K562 (cell line): ENCODE measurements at places on chromosomes 6 and 20. TPM values are rescaled to one million over a fixed set of nuclear protein-coding genes. Genes with fewer than 3 reads are reported as not detected.

DNA sequence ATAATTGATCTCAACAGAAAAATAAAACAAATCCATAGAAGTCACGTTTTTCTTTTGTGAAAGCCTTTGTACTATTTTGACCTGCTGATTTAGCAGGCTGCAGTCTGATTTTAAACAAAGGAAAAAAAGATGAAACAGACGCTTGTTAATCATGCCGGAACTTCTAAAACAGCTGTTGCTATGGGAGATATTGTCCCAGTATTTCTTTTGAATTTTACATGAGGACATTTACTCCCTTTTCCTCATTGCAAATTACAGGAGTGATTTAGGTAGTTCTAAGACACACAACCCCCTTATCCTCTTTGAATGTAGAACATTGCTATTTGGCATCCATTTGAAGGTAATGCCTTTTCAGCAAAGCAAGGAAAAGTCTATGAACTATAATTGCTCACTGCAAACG, 416.1 kb downstream of the BCKDHB start:
- no peak for DNase-seq

GRCh38 chr20:41318271-41318649, 729 bp upstream of the ZHX3 start:
- DNase-seq, result no peak

C20orf202 gene
- 0.07 and 0.15 TPM in 2 replicates for polyA plus RNA-seq

FAM209B gene
- 0.40 TPM in 1 of 2 replicates, not detected in the other for polyA plus RNA-seq

FAM217B gene
- 6.9 and 9.6 TPM in 2 replicates for polyA plus RNA-seq

PRICKLE4 gene
- polyA plus RNA-seq, result 0.27 and 1.7 TPM in 2 replicates

GRCh38 chr6:27297857-27298730, 14.0 kb downstream of the POM121L2 start:
- peak; percentile 94 for DNase-seq

DNA sequence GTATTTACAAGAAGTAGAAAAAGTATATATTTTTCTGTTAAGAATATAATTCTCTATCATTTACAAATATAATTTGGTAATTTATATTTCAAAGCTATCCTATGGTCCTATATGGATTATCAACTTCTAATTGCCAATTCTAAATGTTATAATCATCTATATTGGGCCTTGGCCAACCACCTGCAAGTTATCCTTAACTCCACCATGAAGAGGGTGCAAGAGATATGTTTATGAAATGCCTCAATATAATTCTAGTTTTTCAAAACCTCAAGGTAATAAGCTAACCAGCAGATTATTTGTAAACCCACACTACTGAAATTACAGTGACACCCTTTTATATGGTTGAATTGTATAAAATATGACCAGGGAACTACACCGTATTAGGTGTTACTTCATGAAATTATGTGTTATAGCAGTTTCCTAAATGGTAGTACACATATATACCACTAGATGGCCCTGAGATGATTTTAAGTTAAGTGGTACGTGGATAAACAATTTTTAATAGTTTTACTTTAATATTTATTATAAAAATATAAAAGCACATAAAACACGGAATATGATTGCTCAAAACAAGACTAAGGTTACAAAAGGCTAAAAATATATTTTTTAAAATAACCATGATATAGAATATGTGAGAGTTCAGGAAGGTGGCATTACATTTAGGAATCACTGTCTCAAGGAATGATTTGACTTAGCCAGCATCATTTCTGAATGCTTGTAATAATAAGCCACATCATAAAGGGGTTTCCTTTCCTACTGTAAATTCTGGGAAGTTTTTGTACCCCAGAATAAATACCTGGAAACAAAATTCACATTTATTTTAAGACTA, 9.8 kb upstream of the PNISR start:
- DNase-seq, result peak; percentile 29

- peak; percentile 12 for DNase-seq
Measured at GRCh38 chr6:151136141-151136755, 103.5 kb upstream of the AKAP12 start.

DNA sequence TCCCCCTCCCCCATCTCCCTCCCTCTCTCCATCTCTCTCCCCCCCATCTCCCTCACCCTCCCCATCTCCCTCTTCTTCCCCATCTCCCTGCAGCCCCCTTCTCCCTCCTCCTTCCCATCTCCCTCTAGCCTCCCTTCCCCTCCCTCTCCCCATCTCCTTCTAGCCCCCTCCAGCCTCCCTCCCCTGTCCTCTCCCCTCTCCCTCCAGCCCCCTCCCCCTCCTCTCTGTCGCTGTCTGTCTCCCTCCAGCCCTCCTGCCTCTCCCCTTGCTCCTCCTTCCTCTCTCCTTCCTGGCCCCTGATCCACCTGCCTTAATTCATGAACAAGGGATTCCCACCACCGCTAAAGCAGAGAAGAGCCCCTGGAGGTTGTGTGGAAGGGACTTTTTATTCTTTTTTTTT, 26.9 kb upstream of the CHMP4B start:
- DNase-seq, result no peak

DNA sequence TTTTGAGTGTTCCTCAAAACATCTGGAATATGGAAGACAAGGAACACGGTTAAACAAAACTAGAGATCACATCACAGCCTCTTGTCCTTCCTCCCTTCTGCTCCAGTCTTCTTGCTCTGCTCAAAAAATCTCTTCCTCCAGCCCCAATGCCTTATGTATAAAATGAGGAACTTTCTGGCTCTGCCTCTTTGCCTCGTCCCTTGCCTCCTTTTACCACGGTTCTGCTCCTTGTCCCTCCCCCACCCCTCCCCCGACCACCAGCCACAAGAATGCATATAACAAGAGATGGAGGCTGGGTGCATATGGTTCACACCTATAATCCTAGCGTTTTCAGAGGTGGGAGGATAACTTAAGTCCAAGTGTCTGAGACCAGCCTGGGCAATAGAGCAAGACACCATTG, 43.6 kb downstream of the PLAGL2 start:
- DNase-seq, result no peak

DNA sequence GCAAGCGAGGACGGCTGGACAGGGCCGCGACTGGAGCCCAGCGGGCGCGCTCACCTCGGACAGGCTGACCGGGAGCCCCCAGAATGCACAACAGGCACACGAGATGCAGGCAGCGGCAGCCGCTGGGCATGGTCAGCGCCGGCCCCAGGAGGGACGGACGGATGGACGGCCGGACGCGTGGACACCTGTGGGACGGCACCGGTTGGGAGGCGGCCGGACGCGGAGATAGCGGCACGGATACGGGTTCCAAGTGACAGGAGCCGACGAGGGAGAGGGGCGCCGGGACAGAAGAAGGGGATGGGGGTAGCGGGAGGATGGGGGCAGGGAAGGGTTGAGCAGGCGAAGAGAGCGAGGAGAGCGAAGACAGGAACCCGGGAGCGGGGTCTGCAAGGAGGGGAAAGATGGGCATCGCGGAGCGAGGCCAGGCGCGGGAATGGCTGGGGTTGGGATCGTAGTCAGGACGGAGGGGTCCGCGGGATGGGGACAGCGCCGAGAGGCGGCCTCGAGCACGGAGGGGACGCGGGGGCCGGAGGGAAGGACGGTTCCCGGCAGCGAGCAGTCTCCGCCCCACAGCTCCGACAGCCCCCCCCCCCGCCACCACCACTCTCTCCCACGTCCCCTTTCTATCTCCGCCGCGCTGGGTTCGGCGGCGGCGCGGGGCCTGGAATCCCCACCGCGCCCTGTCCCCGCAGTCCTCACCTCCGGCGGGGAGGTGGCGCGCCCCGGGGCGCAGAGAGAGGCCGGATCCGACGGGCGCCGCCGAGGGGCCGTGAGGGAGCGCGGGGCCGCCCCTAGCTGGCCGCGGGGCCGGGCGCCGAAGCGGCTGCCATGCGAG, 435 bp downstream of the DLK2 start:
- peak; percentile 90 for DNase-seq

SLC35D3 gene
- polyA plus RNA-seq, result not detected in 2 replicates

- DNase-seq, result no peak
Measured at GRCh38 chr20:58113716-58114115, 114.7 kb downstream of the ANKRD60 start.
